ENCODE measurements at places on chromosomes 7 and 10.

GRCh38 chr10:61784354-61785133 is 117.0 kb upstream of the ARID5B start:
- DNase-seq, result no peak

DNA sequence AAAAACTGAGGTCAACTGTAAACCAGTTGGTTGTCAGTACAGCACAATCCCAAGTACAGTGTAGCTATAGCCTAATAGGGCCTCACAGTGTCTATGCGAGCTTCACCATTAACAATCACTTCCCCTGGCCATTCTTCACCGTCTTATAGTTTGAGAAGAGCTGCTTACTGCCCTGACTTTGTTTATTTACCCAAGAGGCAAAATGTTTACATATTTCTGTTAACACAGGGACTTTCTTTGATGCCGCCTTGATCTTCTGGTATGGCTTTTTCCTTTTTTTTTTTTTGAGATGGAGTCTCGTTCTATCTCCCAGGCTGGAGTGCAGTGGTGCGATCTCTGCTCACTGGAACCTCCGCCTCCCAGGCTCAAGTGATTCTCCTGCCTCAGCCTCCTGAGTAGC is 3.3 kb downstream of the MYOF start:
- no peak for DNase-seq

DNA sequence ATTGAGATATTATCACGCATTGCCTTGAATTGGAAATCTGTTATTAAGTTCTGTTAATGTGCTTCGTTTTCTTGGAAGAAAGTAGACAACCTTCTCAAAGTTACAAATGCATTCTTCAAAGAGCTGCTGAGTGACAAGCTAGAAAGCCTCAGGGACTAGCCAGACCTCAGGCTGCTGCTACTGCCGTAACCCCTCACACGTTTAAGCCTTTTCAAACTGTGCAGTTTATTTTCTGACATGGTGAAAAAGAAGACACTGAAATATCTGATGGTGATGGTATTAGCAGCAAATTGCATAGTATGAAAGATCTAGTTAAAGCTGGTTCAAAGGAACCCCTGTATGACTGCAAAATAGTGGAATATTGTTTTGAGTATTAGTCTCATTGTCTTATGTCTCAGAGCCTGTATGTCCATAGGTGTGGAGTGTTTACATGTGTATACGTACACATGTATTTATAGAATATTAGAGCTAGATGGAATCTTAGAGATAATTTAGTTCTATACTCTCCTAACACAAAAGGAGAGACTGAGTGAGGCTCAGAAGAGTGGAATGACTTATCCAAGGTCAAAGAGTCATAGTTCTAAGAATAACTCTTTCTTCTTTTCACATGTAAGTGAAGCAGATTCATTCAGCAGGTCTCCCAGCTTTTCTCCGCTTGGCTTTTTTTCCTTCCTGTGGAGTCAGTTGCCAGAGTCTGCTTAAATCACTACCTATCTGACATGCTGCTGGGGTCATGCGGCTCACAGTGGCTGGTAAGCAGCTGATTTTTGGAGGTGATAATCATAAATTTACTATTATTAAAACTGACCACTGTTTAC is 431.9 kb downstream of the PLXDC2 start:
- DNase-seq, result no peak

GRCh38 chr7:81506609-81507008 is 263.2 kb downstream of the HGF start:
- DNase-seq, result no peak

DNA sequence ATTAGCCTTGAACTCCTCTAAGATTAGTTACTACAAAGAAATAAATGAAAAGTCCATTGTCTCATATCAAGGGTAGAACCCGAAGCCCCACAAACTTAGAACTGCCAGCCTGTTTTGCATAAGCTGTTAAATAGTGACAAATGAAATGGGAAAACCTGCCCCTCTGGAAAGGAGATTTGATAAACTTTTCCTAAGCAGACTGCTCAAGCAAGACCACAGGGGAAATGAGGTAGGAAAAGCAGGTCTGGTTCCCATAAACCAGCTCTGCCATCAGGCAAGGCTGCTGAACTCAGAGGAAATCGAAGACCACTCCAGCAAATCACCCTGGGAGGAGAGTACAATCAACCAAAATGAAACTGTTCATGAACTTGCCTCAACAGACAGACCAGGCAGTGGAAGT is 181.5 kb upstream of the AOAH start:
- DNase-seq, result no peak

DNA sequence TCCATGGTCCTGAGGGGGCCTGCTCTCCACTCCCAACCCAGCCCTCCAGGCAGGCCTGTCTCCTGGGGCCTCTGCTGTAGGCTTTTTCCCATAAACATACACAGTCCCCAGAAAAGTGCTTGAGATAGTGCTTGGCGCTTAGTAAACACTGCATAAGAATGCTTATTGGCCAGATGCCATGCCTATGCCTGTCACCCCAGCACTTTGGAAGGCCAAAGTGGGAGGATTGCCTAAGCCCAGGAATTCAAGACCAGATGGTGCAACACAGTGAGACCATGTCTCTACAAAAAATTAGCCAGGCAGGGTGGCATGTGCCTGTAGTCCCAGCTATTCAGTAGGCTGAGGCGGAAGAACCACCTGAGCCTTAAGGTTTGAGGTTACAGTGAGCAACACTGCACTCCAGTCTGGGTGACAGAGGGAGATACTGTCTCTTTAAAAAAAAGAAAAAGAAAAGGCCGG is 24.6 kb upstream of the ASL start:
- no peak for DNase-seq

DNA sequence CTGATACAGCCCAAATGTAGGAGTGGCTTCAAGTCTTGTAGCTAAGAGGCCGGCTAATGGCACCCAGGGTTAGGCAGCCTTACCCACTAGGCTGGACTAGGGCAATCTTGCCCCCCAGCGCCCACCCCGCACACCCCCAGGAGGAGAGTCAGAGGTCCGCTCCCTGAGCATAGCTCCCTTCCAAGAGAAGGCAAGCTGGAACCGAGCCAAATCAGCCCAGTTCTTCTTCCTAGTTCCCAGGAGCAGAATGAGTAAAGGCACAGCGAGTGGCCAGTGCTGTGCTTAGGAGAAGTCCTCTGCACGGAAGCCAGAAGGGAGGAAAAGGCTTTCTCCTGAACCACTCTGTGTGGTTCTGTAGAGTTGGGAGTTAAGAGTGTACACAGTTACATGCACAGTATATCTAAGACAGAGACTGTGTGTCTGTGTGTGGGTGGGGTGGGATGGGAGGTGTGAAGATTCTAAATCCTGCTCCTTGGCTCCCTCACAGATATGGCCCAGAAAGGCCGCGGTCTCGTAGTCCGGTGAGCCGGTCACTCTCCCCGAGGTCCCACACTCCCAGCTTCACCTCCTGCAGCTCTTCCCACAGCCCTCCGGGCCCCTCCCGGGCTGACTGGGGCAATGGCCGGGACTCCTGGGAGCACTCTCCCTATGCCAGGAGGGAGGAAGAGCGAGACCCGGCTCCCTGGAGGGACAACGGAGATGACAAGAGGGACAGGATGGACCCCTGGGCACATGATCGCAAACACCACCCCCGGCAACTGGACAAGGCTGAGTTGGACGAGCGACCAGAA is 59.7 kb upstream of the PDCD4 start:
- no peak for DNase-seq

GRCh38 chr7:90568213-90568612 is 27.9 kb upstream of the CDK14 start:
- DNase-seq, result no peak
